CD4-positive, alpha-beta T cell treated with Interleukin-17A for 1 hour (primary cell): ENCODE measurements at places on chromosomes 2 and 18.

- DNase-seq = no peak
These were observed 14.1 kb downstream of the MC4R start for GRCh38 chr18:60358516-60358915.

- no peak for DNase-seq
These were observed 36.5 kb downstream of the KANSL3 start for GRCh38 chr2:96601382-96602292.

DNA sequence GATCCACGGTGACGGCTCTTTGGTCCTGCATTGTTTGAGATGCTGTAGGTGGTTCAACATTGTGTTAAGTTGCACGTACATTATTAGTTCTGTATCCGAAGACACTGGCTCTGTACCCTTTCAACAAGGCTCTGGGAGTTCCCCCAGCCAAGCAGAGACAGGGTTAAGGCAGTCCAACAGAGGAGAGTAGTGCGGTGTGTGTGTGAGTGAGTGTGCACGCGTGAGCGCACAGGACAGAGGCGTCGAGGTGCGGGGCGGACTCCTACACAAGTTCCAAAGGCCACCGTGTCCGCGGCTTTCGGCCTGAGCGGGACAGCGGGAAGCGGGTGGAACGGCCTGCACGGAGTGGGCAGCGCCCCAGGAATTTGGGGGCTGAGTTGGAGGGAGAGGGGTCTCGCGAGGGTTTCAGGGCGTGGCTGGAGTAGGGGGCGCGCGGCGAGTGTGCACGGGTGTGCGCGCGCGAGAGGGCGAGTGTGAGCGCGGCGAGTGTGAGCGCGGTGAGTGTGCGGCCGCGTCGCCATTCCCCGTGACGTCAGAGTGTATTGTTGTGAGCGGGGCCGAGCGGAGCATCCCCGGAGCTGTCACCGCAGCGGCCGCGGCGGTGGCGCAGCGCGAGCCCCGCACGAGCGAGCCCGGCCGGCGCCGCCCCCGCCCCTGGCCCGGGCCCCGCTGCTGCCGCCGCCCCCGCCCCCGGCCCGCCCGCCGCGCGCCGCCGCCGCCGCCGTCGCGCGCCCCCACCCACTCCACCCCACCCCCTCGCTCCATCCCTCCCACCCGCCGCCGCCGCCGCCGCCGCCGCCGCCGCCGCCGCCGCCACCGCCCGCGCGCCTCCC, at the start of gene ASXL3:
ASXL3 (plus strand) TSS at position 535 of the 833 bp plus-strand sequence. CDS start 413 bp downstream, outside the sequence.
- no peak for DNase-seq

DNA sequence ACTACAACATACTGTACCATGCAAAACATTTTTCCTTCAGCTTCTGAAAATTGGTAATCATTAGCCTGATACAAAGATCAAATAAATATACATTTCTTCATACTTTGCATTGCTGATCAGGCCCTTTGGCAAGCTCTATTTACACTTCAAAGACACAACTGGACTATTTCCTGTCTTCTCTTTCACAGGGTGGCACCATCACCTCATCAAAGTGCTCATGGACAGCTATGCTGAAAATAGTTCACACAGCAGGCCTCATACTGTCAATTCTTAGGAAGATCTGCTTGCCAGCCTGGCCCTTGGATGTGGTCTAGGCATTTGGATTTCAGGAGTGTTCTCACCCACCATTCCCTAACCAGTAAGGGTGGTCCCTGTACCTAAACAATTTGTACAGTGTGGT, 33.9 kb downstream of the FBXO15 start:
- DNase-seq = no peak

DNA sequence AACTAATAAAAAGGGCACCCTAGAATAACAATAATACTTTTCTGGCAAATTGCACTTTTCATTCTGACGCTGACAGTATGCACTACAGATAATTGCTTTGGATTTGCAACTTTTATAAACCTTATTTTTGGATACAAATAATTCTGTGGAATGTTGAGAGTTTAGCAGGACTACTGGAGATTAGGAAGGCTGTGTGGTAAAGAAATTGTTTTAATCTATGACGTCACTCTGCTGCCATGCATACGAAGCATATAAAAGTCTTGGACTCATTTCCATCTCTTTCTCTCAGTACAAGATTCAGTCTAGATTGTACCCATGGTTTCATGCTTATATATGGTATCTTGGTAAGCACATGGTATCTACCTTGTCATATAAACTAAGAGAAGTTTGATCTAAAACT, 28.1 kb upstream of the ZCCHC2 start:
- no peak for DNase-seq

DNA sequence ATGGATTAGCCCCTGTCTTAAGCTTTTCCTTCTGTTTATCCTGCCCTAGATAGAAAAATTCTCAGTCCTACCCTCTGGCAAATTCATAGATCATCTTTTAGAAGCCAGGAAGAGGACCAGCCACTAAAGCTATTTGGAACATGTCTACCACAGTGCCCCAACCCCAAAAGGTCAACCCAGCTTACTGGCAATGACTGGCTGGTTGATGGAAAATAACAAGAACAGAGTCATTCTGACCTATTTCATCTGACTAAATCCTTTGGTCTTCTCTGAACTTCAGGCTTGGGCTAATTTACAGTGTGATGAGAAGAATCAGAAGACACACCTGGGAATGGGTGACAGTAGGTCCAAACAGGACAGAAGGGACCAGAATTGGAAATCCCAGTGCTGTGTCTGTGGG, 227.3 kb upstream of the CCDC68 start:
- DNase-seq = no peak

- no peak for DNase-seq
These were observed 79.6 kb upstream of the LAPTM4A start for GRCh38 chr2:20130821-20131645.

- no peak for DNase-seq
These were observed 26.8 kb downstream of the SH3BP4 start for GRCh38 chr2:234978466-234979203.

DNA sequence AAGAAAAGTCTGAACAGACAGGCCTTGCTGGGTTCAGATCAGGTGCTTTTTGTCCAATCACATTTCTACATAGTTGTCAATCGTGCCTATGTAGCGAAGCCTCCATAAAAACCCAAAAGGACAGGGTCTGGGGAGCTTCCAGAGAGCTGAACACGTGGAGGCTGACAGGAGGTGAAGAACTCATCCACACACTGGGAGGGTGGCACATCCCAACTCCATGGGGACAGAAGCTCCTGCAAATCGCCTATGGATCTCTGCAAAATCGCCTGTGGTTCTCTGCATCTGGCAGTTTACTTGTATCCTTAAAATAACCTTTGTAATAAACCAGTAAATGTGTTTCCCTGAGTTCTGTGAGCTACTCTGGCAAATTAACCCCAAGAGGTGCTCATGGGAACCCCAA, 12.4 kb downstream of the ALPK2 start:
- no peak for DNase-seq

DNA sequence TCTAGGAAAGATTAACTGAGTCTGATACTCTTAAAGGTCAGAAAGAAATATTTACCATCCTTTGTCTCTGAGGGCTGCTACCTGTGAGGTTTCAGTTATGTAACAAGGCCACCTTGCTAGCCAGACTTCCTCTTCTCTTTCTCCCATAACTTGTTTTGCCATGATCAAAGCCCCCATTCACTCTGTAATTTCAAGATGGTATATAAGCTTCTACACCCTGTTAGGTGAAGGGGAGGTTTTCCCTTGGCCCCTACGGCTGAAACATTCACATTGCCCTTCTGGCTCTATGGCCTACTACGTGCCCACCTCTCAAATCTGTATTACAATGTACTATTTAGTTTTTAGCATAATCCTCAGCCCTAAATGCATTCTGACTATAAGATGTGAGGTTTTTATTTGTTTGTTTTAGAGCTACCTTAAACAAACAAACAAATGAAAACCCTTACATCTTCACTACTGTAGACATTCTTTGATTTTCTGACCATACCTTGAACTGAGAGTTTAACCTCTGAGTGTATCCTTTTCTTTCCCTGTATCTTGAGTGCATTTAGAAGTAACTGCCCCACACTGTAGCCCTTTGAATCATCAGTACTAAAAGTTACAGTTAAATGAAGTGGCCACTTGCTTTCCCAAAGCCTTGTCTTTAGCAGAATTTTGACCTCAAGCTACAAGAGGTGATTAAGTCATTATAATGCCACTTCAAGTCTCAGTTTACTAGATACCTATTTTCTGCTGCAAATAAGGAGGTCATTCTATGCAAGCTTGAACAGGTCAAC, 332.2 kb downstream of the SOCS6 start:
- DNase-seq = no peak

- no peak for DNase-seq
These were observed 97.7 kb downstream of the TMEM17 start for GRCh38 chr2:62408241-62408677.

GRCh38 chr2:195543902-195544894, 112.8 kb upstream of the SLC39A10 start:
- DNase-seq = no peak

- DNase-seq = peak; percentile 53
These were observed 117.6 kb downstream of the FAM124B start for GRCh38 chr2:224284134-224284946.

DNA sequence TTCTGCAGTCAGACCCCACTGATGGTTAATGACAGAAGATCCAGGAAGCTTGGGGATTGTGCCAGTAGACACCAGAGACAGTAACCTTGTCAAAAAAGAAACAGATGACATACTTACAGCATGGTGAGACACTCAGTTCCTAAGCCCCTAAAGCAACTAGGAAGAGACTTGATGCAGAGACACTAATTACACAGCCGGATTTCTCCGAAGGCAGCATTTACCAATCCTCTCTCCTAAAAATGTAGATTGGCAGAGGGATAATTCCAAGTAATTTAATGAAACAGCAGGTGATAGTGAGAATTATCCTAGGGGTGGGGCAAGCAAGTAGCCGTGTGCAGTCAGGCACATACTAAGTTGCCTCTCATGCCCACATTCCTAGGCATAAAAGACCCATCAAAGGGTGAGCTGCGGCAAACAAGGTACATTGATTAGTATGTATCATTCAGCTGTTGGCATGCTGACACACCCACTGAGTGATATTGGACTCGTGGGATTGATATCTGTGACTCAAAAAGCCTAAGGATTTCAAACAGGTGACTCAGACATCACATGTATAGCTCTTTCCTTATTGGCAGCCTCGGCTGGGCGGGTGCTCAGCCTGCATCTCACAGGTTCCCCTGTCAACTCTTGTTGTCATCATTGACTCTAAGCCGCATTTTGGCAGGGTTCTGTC, 296.7 kb upstream of the ATP5MC3 start:
- DNase-seq = no peak

DNA sequence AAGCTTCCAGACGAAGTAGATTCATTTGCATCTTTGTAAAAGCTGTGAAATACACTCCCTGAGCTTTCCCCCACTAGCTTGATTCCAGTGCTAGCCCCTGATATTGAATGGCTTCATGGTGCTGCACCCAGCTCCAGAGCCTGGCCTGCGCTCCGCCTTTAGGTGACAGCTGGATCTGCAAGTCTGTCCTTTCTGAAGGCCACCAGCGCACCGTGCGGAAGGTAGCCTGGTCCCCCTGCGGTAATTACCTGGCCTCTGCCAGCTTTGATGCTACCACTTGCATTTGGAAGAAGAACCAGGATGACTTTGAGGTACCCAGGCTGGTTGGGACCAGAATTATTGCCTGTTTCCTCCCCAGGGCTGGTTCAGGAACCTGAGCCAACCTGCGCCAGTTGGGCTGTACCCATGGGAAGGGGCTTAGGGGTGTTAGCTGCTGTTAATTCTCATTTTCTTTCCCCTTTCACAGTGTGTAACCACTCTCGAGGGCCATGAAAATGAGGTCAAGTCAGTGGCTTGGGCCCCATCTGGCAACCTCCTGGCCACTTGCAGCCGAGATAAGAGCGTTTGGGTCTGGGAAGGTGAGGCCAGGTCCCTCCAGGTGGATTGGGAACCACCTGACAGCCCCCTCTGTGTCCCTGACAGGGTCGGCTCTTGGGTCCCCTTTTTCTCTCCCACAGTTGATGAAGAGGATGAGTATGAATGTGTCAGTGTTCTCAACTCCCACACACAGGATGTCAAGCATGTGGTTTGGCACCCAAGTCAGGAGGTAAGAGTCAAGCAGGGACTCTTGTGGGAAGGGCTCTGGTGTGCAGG, 1.3 kb downstream of the CIAO1 start:
- peak; percentile 55 for DNase-seq

GRCh38 chr2:191999101-191999841, 152.4 kb upstream of the CAVIN2 start:
- DNase-seq = no peak

- no peak for DNase-seq
These were observed 34.5 kb downstream of the HS1BP3 start for GRCh38 chr2:20616341-20616871.

GRCh38 chr2:43051338-43051737, 175.1 kb downstream of the ZFP36L2 start:
- DNase-seq = peak; percentile 14

DNA sequence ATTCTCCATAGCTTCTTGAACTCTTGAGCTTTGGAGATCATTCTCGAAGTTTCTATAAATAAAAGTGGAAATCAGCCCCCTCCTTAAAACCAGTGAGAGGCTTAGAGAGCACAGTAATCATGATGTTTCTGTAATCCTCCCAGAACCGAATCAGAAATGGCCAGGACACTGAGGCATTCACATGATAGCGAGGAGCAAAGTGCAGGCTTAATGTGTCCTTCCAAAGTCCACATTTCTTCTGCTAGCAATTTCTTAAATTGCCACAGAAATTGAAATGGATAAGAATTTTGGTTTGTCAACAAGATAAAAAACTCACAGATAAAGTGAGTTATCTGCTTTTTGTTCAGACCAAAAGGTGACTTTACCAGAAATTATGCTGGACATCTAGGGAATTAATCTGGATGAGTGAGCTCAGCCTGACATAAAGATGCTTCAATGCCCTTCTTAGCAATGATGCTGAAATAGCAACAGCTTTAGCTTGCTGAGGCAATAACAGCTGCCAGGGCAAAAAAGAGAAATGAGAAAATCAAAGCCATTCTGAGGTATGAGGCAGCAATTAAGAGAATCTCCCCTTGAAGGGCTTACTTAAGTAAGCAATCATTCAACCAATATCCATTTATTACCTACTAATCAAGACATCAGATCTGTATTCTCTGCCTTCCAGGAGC, 82.4 kb upstream of the PHLPP1 start:
- no peak for DNase-seq

- no peak for DNase-seq
These were observed 52.5 kb downstream of the CDH2 start for GRCh38 chr18:28124131-28125029.

GRCh38 chr2:111250448-111251030, 129.8 kb downstream of the BCL2L11 start:
- DNase-seq = no peak

- DNase-seq = no peak
These were observed 136.2 kb downstream of the RGPD3 start for GRCh38 chr2:106332054-106332453.

DNA sequence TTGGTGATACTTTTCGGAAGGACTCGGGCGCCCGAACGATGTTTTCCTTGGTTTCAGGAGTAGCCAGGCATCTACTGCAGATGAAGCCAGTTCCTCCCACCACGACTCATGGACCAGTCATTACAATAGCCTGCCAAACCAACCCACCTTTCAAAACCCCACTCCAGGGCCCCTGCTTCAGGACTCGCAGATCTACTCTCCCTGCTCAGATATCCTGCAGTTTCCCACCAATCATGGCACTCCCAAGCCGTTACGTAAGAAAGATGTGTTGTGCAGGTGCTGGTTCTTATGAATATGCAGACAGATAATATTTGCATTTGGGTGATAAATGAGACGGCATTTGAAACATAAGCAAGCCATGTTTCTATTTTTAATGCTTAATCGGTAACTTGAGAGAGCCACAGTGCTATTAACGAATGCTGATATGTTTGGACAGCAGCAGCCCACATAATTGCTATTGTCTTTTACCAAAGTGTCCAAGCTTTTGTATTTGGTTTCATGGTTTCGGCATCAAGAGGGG, 3.5 kb upstream of the CYS1 start:
- DNase-seq = no peak

GRCh38 chr18:78778651-78779050, 201.0 kb upstream of the SALL3 start:
- DNase-seq = no peak

- DNase-seq = no peak
These were observed 559 bp downstream of the TMEM37 start for GRCh38 chr2:119431976-119432850.
